ENCODE measurements at places on chromosomes 11 and 22.

- no peak for DNase-seq
These were observed 777.8 kb upstream of the LUZP2 start for GRCh38 chr11:23719016-23719415.

DNA sequence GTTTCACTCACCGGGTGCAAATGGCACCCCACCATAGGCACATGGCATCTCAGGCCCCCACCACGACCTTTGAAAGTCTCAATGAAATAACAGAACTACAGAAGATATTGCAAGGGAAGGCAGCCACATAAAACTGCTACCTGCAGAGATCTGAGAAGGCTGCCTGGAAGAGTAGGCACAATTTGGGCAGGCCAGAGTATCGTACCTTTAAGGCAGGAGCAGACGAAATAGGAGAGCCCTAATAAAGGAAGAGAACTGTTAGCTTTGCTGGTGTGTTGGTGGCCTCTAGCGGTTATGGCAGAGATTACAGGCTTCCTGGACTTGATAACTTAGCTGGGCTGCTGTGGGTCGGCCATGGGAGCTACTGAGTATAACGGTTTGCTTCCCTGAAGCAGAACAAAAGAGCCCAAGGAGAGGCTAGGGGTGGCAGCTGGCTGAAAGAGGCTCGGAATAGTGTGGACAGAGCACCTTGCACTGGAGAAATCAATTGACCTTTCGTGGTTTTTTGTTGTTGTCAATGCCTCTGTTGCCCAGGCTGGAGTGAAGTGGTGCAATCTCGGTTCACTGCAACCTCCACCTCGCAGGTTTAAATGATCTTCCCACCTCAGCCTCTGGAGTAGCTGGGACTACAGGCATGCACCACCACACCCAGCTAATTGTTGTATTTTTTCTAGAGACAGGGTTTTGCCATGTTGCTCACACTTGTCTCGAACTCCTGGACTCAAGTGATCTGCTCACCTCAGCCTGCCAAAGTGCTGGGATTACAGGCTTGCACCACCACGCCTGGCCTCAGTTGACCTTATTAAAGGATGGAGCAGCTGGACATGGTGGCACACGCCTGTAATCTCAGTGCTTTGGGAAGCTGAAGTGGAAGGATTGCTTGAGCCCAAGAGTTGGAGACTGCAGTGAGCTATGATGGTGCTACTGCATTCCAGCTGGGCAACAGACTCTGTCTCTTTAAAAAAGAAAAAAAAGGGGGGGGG is 4.8 kb downstream of the SDF2L1 start:
- peak; percentile 56 for DNase-seq

DNA sequence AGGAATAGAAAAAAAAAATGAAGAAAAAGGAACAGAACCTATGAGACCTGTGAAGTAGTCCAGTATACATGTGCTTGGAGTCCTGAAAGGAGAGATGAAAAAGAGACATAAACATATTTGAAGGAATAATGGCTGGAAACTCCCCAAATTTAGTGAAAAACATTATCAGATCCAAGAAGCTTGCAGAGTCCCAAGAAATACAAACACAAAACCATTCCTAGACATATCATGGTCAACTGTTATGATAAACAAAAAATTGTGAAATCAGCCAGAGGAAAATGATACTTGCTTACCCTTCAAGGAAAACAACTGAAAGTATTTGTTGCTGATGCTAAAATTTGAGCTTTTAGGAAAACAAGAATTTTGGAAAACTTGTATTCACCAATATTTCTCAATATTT is 250.1 kb downstream of the DDX10 start:
- DNase-seq: no peak

DNA sequence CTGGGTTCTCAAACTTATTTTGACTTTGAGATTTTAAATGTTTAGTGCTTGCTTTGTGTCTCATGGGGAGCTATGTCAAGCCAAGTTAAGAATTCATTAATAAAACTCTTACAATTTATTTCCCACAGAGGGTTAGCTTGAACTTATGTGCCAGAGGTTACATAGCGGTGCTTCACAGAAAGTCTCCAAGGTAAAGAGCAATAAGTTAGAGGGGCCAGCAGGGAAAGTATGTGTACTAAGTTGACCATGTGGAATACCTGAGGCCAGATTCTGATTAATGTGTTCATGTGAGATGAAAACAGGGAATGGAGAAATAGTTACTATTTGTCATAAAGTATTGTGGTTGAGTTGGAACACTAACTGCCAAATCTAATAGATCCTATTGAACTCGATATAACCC is 149.3 kb downstream of the TMEM135 start:
- no peak for DNase-seq

GRCh38 chr22:29299136-29299900 is 7.1 kb upstream of the GAS2L1 start:
- no peak for DNase-seq

DNA sequence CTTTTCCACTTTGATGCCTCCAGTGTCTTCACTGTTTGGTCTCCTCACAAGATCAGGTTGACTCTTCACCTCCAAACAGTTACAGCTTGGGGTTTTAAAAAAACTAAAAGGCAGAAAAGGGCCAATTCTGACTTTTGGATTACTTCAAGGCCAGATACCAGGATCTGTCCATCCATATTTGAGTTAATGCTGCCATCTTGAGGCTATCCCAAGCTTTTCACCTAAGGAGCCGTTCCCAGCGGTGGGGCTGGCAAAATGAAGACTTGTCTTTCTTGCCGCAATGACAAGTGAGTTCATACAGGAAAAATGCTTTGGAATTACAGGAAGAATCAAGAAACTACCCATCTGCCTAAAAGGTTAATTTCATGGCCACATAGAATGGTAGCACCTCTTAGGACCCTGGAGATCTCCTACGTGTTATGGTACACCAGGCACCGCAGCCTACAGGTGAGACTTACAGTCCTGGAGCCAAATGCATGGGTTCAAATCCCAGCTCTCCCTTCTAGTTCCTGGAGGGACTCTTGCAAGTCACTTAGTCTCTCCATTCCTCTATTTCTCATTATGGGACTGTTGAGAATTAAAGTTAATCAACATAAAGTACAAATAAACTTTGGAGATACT is 6.0 kb upstream of the OR5B21 start:
- no peak for DNase-seq

GRCh38 chr11:129225190-129225589 is 33.1 kb upstream of the ARHGAP32 start:
- DNase-seq: no peak

DNA sequence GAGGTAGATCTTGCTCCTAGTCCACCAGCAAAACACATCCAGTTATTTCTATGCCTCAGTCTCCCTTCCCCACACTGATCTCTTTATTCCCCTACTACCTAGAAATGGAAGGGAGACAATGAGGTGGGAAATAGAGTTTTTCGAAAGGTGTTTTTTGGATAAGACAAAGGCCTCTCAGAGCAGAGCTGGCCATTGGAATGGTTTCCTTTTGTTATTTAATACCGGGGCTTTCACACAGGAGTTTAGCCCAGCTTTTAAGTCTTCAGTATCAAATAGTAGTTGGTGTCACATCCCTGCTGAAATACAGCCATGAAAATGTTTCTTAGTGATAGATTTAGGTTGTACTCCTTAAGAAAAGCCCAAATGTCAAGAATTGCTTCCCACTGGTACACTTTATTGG is 65.4 kb upstream of the B3GAT1 start:
- DNase-seq: no peak

DNA sequence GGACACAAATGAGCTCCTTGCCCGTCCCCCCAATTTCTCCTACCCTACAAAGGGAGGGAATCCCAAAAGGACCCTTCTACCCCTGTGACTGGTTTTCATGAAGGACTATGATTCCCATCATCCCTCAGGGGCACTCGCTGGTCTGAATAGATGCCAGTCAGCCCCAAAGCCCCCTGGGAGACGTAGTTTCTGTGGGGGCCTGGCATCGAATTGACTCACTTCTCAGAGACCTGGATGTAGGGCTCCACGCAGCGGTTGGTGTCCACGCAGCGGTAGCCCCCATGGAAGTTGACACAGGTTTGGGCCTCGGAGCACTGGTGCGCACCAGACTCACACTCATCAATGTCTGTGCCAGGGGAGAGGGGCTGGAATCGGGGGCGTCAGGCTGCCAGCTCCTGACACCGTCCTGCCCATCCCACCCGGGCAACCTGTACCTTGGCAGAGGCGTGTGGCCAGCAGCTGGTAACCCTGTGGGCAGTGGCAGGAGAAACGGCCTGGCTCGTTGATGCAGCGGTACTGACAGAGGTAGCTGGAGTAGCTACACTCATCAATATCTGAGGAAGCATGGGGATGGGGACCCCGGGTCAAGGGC is 4.4 kb downstream of the EFEMP2 start:
- DNase-seq: no peak

- DNase-seq: no peak
These were observed 34.4 kb upstream of the SORL1-AS1 start for GRCh38 chr11:121487191-121487590.

Data from activated T-helper 1 cell treated with Interleukin-2 at 50 U/mL for 16 hours (primary cell).